ENCODE measurements at places on chromosomes 13 and 19. TPM values are rescaled to one million over a fixed set of nuclear protein-coding genes. Genes with fewer than 3 reads are reported as not detected.

- no peak for DNase-seq
Observed at GRCh38 chr19:48695743-48696352, at the start of gene FUT2. FUT2 (plus strand) TSS chr19:48695971; CDS start chr19:48702957, 6,986 bp downstream.

DNA sequence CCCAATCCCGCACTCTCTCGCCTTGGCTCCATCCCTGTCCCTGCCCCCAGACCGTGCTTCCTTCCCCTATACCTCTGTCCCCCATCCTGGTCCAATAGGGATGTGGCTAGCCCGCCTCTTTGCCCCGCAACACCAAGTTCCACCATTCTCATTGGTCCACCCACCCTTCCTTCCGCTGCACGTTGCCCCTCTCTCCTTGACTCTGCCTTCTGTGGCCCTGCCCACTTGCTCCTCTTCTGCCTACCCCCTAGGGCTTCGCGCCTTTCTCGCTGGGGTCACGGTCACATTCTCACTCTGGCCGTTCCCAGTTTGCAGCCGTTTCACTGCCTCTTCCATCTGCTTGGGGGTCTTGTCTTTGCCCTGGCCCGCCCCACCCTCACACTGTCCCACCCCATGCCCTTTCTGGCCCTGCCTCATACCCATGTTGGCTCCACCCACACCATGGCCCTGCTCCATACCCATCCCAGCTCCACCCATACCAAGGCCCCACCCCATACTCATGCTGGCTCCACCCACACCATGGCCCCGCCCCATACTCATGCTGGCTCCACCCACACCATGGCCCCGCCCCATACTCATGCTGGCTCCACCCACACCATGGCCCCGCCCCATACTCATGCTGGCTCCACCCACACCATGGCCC, 4.5 kb upstream of the ARHGAP45 start:
- no peak for DNase-seq

GRCh38 chr19:993361-993830, 6.8 kb upstream of the GRIN3B start:
- DNase-seq = no peak

GRCh38 chr19:23949611-23950010, 34.9 kb downstream of the ZNF726 start:
- DNase-seq = no peak

DNA sequence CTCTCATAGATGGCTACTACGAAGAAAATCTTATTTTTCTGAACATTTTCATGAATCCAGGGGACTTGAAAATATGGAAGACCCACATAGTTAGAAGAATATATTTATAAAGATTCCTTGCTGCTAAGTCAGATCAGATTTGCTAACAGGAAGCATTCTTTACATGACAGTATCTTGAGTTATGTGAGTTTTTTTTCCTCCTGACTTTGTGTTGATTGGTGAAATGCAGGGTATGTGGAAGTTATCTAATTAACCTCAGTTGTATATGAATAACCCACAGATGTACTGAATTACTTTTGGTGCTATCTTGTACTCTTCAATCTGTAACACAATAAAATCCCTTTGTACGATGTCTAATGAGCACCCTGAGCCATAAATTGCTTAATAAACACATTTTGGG, 53.8 kb downstream of the ESD start:
- no peak for DNase-seq

DNA sequence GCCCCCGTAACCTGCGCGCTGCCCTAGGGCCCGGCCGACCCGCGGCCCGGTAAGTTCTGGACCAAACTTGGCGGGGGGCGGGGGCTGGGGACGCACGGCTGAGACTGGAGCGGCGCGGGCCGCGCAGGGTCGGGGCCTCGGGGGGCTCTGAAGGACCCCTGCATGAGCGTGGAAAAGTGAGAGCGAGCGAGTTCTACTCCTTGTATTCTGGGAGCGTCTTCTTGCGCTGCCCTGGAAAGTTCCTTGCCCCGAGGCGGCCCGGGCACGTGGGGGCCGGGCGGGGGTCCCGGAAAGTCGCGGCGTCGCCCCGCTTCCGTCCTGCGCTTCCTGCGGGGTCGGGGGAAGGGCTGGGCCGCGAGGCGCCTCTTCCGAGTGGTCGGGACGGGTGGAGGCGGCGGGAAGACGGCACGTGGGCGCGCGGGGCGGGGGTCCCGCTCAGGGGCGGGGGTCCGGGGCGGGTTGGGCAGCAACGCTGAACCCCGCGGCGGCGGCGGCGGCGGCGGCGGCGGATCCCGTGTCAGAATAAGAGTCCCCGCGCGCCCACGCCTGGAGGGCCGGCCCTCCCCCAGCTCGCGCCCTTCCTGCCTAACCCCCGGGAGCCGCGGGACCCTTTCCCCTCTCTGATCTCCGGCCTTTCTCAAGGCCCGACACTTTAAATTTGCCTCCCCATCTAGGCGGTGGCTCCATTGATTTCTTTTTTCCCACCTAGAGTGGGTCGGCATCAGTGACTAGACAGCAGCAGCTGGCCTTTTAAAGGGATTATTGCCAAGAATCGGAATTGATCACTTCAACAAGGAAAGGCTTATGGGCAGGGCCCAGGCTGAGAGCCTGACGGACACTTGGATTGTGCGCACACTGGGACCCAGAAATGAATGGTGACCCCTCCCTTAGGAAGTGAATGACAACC, 749 bp downstream of the GATAD2A start:
- no peak for DNase-seq

DNA sequence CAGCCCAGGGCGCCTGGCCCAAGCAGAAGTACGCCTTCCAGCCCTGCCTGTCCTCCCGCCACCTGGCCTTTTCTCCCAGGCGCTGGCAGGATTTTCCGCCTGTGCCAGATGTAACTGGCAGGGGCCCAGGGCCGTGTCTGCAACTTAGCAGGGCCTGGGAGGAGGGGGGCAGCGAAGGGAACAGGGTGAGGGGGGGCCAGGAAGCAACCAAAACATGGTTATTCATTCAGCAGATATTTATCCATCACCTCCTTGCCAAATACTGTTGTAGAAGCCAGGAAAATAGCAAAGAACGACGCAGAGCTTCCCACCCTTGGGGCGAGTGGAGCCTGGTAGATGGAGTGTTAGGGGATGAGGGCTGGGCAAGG, 5.6 kb downstream of the TLE6 start:
- peak; percentile 95 for DNase-seq

PIP5K1C gene
- total RNA-seq = 24.1 TPM

LRP3 gene
- total RNA-seq = 20.6 TPM

NLRP9 gene
- total RNA-seq = not detected
